CD4-positive, alpha-beta T cell treated with Interleukin-2 at 100 ng/mL for 4 hours (primary cell): ENCODE measurements at places on chromosomes 12 and 14.

DNA sequence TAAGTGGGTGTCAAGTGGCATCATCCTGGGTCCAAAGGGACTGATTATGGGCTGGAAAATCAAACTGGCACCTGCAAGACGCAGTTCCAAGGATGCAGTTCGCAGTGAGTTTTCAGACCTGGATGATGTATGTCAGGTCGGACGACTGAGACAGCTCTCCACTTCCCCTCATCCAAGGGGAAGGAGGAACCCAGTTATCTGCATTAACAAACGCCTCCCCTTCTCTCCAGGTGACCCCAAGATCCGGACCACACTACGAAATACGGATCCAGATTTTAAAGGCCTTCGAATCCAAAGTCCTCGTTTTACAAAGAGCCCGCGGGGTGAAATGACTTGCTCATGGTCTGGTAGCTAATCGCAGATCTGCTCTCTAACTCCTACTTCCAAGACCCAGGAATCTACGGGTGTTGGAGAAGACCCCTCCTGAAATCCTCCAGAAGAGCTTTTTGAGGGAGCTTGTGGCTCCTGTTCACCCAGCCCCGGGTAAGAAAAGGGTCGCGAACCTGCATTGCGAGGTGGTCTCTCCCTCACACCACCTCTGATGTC, 460 bp upstream of the SYNE2 start:
- no peak for DNase-seq

DNA sequence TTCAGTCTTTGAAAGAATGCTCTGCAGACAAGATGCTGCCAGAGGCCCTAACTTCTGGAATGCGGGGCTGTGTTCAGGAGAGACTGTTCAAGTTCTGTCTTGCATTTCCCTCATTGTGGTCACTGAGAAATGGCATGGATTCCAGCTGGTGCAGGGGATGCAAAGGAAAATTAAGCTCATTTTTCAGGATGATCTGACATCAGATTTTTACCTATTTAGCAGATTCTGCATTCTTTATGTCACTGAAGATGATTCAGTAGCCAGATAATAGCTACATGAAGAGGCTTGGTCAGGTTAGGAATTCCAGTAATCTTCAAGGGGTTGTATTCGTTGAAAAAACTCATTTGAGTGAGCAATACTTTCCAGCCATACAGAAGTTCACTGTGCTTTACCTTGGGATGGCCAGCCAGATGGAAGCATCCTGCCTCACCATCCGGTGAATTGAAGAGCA, 16.1 kb upstream of the MFAP5 start:
- no peak for DNase-seq

- no peak for DNase-seq
Observed at GRCh38 chr14:23645812-23646647, 9.9 kb downstream of the DHRS2 start.

- DNase-seq, result no peak
Observed at GRCh38 chr12:98422812-98423211, 92.6 kb upstream of the TMPO start.

DNA sequence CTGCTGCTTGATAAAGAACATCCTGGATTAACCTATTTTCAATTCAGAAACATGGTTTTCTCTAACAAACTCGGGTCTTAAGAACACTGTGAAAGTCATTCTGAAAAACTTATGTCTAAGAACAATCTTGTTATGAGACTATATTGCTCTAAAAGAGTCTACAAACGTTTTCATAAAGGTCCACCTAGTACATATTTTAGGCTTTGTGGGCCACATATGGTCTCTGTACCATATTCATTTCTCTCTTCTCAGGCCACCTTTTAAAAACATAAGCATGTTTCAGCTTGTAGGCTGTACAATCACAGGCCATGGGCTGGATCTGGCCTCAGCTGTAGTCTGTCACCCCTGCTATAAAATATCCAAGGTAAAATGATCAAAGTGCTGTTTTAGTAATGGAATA, 39.9 kb downstream of the PPP4R3A start:
- DNase-seq, result no peak

GRCh38 chr12:47023311-47023710, 56.1 kb upstream of the PCED1B start:
- no peak for DNase-seq

DNA sequence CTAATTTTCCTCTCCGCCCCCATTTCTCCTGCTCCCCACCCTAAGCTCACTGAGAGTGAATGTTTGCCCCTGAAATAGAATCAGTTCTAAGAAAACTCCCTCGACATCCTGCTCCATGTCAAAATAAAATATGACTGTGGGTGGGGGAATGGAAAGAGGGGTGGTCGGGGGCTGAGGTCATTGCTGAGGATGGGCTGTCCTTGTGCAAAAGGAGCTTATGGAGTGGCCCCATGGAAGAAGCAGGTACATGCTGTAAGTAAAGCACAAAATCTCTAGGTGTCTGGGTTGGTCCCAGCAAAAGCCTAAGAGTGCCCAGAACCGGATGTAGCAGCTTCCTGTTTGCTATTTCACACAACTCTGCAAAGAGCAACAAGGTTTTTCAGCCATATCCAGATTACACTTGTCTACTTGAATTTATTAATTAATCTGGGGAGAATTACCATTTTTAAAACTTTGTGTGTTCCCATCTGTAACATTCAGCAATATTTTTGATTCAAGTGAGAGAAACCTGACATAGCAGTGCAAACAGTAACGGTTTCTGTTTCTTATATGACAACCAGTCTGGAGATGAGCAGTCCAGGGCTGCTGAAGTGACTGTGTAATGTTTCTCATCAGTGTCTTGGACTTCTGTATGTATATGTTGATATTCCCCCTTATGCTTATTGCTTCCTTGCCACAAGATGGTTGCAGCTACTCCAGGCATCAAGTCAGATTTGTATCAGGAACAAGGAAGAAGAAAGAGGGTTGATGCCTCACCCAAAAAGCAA, 40.4 kb upstream of the GZMB start:
- DNase-seq, result peak; percentile 60

- DNase-seq, result no peak
Observed at GRCh38 chr12:125856896-125857295, 791.7 kb downstream of the AACS start.

- DNase-seq, result no peak
Observed at GRCh38 chr14:95264271-95264973, 55.3 kb downstream of the CLMN start.

DNA sequence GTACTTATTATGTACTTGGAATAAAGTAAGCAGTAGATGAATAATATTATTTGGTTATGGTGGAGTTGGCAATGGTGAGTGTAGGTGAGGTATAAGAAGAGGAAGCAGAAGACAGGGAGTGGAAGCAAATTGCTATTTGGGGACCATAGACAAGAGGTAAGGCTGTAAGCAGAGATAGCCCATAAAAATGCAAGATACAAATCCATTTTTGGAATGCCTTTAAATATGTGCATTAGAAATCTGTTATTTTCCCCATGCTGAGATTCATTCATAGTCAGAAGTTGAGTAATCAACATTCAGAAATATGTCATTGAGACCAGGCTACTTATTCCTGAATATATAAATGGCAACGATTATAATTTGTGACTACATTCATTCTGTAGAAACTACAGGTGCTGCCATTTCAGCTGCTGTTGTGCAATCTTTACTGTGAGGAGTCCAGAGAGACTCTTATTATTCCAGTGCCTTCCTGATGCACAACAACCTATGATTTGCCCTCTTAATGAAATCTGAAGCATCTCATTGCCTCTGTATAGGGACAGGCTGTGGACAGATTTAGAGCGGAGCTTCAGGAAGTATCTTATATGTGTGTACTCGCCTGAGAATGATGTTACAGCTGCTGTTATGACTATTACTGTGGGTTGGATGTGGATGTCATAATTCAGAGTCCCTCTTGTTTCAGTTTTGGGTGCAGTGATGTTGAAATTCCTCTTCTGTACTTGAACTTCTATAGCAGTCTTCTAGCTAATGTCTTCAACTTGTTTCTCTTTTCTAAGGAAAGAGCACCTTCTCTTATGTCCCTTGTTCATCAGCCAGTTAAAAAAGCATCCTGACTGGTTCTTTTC, 173.8 kb downstream of the NAV3 start:
- no peak for DNase-seq

- DNase-seq, result no peak
Observed at GRCh38 chr12:64180951-64181350, 41.1 kb downstream of the KICS2 start.

DNA sequence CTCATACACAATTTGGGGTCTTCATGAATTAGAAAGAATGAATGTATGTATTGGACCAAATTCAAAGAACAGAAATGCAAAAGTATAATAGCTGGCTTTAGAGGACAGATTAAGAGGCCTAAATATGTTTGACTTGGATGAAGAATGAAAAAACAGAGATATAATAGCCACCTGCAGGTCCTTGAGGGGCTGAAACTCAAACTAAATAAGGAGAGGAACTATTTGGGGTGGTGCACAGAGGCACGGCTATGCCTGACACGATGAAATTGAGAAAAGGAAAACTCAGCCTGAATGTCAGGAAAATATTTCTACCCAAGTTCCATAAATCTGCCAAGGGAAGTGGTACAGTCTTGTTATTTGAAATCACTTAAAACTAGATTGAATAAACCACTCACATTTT, 222.9 kb upstream of the DDHD1 start:
- DNase-seq, result no peak

- DNase-seq, result no peak
Observed at GRCh38 chr12:111757361-111758119, 9.2 kb upstream of the ALDH2 start.

GRCh38 chr12:98514982-98515286, 456 bp upstream of the TMPO start:
- no peak for DNase-seq

- no peak for DNase-seq
Observed at GRCh38 chr12:108392284-108392683, 53.2 kb upstream of the CMKLR1 start.

- no peak for DNase-seq
Observed at GRCh38 chr14:96040828-96041371, 1.7 kb downstream of the C14orf132 start.

DNA sequence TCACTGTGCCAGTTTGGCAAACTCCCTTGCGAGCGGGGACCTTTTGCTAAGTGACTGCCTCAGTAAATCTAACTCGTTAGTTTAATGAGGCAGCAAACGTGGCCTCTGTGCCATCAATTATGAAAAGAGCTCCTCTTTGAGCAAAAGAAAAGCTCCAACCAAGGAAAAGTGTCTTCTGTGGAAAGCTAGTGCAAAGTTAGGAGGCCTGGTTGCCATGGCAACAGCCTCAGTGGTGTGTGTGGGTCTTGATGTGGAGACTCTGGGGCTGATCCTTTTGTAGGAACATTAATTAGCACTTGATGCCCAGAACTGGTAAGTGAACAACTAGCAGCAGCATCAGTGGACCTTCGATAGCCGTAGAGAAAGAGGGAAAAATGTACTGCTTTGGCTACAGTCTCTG, 145.7 kb downstream of the CHST11 start:
- no peak for DNase-seq
